Gastroesophageal sphincter (tissue), 4 donors: ENCODE measurements at places on chromosomes 4 and X. TPM values are rescaled to one million over a fixed set of nuclear protein-coding genes. Genes with fewer than 3 reads are reported as not detected.

- ATAC-seq = no peak
These were observed 2.8 kb downstream of the UPRT start for GRCh38 chrX:75276666-75277065.

The USP26 gene
- not detected for total RNA-seq

GRCh38 chrX:122787231-122787630, 396.8 kb upstream of the GRIA3 start:
- no peak for ATAC-seq

DNA sequence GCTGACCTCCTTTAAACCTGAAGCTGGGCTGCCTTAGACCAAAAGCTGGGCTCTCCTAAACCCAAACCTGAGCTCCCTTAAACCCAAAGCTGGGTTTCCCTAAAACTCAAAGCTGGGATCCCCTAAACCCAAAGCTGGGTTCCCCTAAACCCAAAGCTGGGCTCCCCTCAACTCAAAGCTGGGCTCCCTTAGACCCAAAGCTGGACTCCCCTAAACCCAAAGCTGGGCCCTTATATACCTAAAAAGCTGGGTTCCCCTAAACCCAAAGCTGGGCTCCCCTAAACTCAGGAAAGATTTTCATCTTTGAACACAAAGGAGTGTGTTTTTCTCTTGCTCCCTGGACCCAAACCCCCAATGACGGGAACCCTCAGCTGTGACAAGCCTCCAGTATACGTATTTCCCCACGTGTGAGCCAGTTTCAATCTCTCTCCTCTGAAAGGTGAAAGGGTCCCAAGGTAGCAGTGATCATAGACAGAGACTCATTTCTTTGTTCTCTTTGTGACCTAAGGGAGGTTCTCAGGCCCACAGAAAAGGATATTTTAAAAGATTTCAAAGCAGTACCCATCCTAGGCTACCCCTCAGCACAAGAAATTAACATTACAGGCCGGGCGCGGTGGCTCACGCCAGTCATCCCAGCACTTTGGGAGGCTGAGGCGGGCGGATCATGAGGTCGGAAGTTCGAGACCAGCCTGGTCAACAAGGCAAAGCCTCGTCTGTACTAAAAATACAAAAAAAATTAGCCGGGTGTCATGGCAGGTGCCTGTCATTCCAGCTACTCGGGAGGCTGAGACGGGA, 31.3 kb upstream of the ASMTL start:
- no peak for ATAC-seq

The HPSE gene
- 0.47 TPM for total RNA-seq

DNA sequence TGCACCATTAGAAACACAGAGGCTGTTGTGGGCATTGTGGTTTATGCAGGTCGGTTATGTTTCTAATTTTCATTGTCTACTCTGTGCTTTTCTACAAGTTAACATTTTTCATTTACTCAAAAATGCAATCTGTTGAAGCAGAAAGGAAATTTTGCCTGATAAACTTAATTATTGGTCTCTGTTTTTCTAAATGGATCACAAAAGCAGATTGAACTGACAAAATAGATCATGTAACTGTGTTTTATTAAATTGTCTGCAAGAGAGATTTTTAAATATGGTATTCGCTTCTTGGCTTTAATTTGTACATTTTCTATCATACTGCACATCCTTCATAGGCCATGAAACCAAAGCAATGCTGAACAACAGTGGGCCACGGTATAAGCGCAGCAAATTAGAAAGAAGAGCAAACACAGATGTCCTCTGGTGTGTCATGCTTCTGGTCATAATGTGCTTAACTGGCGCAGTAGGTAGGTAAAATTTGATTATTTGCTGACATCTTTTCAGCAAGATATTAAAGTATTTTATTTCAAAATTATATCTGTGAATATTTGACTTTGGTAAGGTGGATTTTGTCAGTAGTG, 50.6 kb downstream of the ATP10D start:
- ATAC-seq = no peak

GRCh38 chr4:67750691-67751090, 3.5 kb downstream of the GNRHR start:
- no peak for ATAC-seq

The MAOB gene
- total RNA-seq = 71.4 TPM

GRCh38 chr4:77126809-77127208, 30.2 kb upstream of the CCNG2 start:
- peak; percentile 48 for ATAC-seq

DNA sequence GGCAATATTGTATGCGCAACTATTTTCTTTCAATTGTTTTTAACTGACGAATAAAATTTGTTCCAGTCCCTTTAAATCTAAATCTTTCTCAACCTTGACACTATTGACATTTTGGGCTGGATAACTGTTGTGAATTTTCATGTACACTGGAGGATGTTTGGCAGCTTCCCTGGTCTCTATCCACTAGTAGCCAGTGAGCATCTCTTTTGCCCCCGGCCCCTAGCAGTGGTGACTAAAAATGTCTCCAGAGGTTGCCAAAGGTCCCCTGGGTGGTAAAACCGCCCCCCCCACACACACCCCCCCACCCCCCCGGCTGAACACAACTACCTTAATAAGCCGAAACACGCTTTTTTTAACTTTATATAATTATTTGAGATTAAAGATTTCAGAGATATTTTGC, 514 bp downstream of the FANCB start:
- no peak for ATAC-seq

- ATAC-seq = no peak
These were observed 1.4 kb downstream of the DCHS2 start for GRCh38 chr4:154490234-154490582.

GRCh38 chr4:185880571-185880970, 68.6 kb upstream of the SORBS2 start:
- ATAC-seq = no peak

DNA sequence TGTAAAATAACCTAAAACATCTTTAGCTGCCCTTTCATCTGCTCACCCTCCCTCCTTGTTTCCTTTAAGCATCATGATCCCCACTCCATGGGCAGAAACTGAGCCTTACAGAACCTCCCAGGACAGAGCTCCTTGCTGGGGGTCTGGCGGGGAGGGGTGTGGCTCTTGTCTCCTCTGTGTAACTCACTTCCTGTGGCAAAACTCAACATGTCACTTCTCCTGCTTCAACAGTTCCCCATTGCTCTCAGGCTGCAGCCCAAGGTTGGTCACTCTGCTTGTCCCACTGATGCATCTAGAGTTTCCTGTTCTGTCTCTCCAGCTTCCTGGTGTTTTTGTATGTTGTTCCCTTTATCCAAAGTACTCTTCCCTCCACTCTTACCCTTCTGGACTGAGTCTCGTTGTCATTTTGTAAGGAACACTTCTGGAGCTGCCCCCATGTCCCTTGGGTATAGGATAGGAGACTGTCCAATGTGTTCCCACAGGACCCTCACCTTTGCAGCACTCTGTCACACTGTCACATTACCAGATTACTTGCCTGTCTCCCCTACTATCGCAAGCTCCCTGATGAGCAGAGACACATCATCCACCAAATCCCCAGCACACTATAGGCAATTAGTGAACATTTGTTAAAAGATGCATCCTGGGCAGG, 19.6 kb downstream of the TMEM31 start:
- no peak for ATAC-seq

The JADE3 gene
- total RNA-seq = 8.7 TPM

The NPNT gene
- total RNA-seq = 150 TPM

GRCh38 chr4:184728858-184729257, 5.0 kb downstream of the CENPU start:
- no peak for ATAC-seq

DNA sequence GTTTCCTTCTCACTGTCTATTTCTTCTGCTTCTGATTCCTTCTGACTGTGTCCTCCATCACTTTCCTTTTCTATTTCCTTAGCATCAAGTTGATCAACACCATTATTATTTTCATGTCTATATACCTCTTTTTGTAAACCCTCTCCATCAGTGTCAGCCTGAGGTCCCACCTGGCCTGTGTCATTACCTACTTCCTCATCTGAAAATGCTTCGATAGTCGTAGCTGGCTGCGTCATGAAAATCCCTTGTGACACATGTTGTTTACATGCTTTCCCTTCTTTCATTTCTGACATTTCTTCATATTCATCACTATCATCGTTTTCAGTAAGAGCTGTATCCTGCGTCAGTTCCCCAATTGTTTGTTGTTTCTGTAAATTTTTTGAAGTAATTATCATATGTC, 39.6 kb downstream of the RPGR start:
- no peak for ATAC-seq

GRCh38 chr4:1801286-1801958, 8.3 kb downstream of the FGFR3 start:
- no peak for ATAC-seq

GRCh38 chr4:24570172-24570571, 14.2 kb downstream of the DHX15 start:
- no peak for ATAC-seq

The CRMP1 gene
- 4.3 TPM for total RNA-seq

- ATAC-seq = no peak
These were observed 48.6 kb downstream of the CDS1 start for GRCh38 chr4:84631573-84631972.

DNA sequence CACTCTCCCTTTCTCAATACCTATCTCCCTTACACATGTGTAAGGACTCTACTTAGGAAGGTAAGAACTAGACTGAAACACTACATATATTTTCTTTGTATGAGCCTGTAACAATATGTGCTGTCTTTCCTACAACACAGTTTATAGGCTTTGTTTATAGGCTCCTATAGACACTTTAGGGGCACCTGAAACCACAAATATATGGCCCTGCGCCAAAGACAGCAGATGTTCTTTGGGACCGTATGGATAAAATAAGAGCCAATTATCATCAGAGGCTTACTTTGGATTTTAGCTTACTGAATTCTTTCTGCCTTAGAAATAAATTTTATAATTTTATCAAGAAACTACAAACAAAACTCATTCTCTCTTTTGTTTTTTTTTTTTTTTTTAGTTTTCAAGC, 16.6 kb upstream of the CXCL3 start:
- no peak for ATAC-seq

DNA sequence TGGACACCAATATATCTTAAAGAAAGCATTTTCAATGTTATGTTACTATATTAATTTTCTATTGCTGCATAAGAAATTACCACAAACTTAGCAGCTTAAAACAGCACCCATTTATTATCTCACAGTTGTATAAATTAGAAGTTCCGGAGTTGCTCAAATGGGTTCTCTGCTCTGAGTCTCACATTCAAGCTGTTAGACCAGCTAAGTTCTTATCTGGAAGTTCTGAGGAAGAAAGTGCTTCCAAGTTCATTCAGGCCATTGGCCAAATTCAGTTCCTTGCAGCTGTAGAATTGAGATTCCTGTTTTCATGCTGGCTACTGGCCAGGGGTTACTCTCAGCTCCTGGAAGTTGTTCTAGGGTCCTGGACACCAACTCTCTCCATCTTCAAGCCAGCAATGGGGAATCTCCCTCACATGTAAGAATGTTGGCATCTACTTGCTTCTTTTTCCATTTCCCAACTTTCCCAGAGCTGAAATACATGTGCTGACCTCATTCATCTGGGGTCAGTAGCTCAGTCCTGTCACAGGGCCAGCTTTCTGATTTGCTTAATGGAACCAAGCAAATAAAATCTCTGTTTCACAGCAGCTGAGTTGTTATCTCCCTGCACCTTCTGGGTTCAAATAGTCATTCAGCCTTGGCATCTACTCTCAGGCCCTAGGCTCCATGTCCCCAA, 99.6 kb upstream of the INTU start:
- peak; percentile 88 for ATAC-seq

GRCh38 chr4:100736641-100737451, 219.0 kb upstream of the EMCN start:
- peak; percentile 46 for ATAC-seq

DNA sequence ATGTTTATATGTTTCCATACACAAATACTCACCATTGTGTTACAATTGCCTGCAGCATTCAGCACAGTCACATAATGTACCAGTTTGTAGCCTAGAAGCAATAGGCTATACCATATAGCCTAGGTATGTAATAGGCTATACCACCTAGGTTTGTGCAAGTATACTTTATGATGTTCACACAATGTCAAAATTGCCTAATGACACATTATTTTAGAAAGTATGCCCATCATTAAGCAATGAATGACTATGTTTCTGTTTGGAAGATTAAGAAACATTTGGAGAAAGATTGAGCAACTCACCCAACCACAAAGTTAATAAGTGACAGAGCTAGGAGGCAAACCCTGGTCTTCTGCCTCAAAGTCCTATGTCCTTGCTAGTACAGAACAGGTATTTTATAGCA, 96.8 kb upstream of the GRIA3 start:
- no peak for ATAC-seq

DNA sequence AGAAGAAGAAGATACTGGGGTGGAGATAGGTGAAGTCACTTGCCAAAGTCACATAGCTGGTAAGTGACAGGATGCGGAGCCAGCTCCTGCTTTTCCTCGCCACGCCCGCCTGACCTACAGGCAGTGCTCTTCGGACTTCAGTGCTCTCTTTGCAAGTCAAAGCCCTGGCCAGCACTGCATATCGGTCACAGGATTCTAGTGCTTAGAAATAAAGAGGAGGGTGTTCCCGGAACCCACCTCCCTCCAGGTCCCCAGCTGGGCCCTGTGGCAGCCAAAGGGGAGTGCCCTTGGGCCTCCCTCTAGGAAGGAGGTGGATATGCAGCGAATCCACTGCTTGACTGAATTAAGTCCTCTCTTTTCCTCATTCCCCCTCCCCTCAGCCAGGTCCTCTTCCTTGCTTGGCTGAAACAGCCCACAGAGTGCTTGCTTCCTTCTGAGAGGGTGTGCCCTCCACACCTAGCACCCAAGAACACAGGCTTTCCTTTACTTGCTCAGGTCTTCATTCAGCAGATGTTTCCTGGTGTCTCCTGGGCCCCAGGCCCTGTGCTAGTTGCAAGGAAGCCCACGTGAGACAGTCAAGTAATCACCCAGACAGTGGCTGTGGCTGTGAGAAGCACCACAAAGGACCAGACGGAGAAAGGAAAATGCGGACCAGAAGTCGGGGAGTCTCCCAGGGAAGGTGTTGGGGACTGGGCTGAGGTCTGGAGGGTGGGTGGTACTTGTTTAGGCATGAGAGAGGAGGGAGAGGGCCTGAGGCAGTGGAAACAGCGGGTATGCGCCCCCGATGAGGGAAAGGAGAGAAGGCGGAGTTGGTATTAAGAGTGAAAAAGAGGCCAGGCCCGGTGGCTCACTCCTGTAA, 14.0 kb upstream of the HMGB3 start:
- ATAC-seq = no peak

The ERCC6L gene
- not detected for total RNA-seq
